ENCODE measurements at places on chromosomes 2 and 18.

DNA sequence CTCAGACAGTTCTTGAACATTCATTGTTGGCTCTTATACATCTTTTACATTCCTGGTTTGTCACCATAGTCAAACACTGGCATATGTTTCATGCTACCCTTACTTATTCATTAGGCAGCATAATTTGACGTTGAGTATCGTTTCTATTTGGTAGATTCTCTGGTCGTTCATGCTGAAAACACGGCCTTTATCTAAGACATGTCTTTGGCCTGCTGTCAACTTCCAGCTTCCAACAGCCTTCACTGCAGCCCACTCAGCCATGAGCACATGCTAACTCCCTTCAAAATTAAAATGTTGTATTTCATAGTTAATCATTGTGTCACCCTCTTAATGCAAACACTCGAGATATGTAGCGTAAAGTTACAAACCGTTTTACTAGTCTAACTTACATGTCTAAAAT lies 493.0 kb upstream of the NRP2 start:
- no peak for DNase-seq

DNA sequence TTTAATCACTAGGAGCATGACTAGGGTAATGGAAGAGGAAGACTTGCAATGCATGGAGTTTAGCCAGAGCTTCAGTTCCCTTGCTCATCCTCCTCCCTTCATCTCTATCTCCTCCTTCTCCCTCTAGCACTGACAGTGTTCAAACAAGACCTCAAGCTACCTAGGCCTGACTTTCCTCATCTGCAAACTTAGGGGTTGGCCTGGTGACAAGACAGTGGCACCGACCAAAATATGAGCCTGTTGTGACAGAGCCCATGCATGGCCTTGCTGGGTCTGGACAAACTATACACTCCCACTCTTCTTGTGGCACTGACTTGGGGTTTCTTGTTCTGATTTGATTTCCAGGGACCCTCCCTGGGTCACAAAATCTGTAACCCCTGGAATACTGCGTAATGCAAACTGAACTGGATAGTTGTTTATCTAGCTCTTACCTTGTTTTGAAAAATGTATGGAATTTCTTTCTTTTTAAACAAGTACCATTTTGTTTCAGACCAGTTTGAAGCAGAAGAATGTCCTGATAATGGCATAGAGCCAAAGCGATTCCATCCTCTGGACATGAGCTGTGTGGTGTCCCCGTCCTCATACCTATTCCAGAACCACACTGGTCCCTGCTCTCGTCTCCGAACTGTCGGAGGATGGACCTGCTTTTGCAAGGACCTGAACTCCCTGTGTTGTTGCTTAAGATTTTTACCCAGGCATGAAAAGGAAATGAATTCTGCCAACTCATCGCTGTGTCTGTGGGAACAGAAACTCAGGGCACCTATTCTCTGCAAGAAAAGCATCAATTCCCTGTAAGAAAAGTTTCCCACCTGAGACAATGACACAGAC lies 33.4 kb upstream of the PPP4R1 start:
- no peak for DNase-seq

DNA sequence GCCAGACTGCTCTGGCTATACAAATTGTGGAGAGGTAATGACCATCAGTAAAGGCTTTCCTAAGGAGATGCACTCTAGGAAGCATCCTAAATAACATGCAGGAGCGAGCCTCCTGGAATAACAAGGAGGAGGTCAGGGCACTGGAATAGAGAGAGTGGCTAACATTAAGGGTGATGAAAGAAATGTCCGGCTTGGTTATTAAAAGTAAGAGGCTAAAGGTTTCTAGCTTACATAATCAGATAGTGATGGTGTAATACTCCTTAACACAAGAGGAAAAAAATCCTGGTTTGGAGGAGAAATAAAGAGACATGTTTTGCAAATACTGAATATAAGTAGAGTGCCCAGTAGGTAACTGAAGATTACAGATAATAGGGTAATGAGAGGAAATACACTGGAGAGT lies 365.7 kb downstream of the ZEB2 start:
- DNase-seq: no peak

GRCh38 chr18:69205925-69206324 lies 194.8 kb upstream of the DOK6 start:
- DNase-seq: no peak

GRCh38 chr18:26697186-26697884 lies 149.0 kb upstream of the KCTD1 start:
- no peak for DNase-seq

DNA sequence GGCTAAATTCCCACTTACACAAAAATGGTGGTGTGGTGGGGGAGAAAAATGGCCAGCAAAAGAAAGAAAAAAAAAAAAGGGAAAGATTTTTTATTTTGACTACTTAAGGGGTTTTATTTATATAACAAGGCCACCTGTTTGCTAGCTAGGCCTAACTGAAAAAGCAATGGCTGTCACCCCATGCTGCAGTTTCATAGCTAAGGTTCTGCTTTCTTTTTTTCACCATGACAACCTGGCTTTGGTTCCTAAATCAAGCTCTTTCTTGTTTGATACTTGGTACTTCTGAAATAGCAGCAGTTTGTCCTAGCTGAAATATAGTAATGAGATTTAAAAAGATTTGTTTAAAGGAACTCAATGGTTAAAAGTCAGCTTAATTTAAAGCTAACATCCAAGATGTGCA lies 433.2 kb upstream of the MEX3C start:
- no peak for DNase-seq

Measured in thymus (tissue), 14 donors.